ENCODE measurements at places on chromosomes 7 and 10.

DNA sequence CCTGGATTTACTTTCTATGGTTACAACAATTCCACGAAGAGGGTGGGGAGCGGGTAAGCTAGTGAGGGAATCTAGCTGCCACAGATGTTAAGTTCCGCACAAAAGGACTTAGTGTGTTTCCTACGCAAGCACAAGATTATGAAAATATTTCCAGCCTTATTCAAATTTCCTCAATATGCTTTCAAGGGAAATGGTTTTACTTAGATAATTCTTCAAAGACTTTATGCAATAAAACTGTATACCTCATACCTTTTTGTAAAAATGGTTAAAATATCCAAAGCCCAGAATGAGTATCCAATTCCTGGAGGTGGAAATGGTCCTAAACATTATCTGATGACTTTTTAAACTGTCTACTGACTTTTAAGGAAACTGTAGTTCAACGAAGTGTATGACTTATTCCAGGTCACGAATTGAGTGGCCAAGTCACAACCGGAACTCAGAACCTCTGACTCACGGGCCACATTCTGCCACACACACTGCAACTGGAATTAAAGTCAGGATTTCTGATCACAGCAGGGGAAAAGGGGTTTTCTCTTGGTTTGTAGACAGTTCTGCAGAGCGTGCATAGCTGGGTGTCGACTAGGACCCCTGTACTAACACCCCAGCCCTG lies 20.2 kb upstream of the INSIG1 start:
- DNase-seq, result no peak

DNA sequence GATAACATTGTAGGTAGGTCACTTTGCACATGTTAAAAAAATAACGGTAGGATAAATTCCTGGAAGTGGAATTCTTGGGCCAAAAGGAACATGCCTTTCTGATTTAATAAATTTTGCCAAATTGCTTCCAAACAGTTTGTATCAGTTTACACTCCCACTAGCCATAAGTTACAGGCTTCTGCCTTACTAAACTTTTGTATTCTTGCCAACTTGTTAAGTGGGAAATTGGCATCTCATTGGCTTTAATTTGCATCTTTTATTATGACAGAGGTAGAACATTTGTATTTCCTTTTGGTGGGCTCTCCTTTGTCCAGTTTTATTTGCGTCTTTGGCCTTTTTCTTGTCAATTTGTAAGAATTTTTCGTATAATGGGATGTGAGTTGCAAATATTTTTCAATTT lies 38.3 kb upstream of the FAM180A start:
- no peak for DNase-seq

DNA sequence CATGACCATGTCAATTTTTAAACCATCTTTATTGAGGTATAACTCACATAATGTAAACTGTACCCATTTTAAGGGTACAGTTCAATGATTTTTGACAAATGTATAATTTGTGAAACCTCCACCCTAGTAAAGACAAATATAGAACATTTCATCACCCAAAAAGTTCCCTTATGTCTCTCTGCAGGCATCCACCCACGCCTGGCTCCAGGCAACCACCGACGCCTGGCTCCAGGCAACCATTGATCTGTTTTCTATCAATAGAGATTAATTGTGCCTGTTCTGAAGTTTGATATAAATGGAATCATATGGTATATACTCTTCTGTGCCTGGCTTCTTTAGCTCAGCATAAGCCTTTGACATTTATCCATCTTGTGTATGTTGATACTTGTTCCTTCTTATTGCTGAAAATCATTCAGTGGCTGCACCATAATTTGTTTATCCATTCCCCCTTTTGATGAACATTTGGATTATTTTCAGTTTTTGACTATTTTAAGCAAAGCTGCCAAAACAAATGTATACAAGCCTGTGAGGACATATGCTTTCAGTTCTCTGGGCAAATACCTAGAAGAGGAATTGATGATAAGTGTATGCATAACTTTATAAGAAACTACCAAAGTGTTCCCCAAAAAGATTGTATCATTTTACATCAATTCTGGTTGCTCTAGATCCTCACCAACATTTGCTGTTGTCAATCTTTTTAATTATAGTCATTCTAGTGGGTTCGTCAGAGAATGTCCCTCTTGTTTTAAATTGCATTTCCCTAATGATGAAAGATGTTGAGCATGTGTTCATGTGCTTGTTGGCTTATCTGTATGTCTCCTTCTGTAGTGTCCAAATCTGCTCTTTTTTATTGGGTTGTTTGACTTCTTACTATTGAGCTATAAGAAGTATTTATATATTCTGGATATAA lies 55.7 kb upstream of the HECTD2 start:
- no peak for DNase-seq

GRCh38 chr7:147540743-147541142 lies 1049.8 kb upstream of the C7orf33 start:
- DNase-seq, result no peak

- no peak for DNase-seq
Measured at GRCh38 chr7:141567432-141567831, 16.2 kb downstream of the AGK start.

- DNase-seq, result no peak
Measured at GRCh38 chr7:155416646-155417380, 41.1 kb upstream of the EN2 start.

DNA sequence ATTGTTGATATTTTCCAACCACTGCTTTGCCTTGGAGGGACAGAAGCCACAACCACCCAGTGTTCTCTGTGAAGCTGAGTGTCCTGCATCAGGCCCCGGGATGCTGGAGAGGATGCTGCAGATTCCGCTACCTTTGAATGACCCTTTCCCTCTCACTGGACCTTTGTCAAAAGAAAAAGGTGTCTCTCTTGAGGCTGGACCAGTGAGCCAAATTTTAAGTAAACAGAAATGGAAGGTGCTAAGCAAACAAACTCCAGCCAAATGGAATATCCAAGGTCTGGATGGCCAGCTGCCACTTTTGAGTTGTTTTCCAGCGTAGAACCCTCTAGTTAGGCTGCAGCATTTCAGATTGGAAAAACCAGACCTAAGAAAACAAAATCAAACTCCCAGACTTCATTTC lies 145.5 kb downstream of the TRIL start:
- DNase-seq, result no peak

DNA sequence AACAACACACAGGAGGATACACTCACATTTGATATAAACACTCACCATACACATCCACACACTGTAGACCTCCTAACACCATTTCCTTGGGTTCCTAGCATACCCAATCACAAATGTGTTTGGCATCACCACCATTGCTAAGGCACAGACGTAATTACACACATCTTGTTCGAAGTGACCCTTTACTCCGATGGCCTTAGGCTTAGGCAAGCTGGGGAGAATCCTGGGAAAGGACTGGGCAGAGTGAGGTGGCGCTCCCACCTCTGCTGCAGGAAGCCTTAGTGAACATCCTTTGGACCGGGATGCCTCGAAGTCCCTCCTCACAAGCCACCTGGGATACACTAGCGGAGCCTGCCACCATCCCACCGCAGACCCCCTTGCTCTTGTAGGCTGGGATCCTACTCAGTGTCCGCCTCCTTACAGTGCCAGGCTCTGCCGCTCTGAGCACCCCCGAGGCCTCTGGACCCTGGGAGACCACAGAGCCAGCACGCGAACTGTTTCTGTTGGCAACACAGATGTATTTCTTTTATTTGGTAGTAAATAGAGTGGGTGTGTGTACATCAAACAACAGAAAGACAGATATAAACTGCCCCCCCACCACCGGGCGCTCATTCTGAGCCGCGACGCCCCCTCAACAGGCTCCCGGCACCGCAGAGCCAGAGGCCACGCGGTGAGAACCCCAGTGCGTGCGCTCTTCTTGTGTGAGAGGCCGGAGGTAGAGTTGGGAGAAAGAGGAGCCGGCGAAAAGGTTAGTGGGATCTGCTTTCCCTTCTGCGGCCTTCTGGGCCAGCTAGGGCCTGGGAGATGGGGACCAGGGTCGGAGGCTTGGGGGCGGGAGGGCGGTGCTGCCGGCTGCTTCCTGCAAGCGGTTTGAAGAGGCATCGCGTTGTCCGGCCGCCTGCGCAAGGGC lies 5.9 kb upstream of the HMX2 start:
- DNase-seq, result no peak

DNA sequence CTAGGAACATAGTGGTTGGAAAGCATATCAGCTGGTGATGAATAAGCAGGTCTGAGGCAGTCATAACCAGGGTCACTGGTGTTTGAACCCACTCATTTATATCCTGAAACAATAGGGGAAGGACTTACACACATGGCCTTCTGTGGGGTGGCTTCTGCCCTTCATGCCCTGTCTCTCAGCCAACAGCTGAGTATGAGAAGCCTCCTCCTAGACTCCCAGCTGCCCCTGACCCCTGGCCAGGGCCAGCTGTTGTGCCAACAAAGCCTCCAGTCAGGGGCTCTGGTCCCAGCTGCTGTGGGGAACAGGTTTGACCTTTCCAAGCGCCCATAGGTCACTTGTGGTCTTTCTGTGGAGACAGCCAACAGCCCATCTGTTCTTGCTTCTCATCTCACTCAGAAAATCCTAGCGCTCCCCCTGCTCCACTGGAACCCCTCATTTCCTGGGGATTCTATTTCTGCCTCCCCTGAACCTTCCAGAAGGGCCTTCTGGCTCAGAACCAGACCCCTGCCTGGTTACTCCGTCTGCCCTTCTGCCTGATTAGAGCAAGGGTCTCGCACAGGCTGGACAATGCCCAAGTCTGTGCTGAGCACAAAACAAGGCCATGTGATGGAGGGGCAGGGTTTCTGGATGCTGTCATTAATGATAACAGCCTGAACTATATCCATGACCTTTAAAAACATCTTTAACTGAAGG lies 9.7 kb upstream of the PURB start:
- no peak for DNase-seq

DNA sequence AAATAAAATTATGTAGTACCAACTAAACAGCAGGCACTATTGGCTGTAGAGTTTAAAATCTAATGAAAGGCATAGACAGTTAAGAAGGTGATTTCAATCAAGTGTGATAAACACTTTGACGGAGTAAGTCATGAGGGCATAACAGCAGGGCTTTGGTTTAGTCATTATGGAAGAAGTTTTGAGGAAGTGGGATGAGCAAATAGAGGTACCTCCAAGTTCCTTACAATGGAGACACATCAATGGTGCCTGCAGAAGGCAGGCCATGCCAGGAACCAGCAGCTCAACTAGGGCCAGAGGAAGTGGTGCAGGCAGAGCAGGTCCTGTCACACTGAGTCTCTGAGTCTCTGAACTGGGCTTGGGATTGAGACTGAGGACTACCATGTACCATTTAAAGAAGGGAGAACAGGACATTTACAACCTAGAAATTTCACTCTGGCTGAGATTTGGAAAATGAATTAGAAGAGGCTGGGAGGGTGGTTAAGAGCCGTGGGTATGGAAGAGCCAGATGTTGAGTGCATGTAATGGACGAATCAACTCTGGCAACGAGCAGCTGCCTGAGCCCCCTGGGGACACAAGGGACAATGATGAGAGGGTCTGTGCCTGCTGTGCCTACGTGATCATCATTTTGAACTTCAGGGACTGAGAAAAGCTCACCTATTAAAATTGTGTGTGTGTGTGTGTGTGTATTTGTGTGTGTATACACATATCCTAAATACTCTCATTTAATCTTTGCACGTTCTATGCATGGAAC lies 208.7 kb upstream of the POM121L12 start:
- DNase-seq, result no peak

GRCh38 chr10:124181656-124182055 lies 88.3 kb upstream of the CHST15 start:
- DNase-seq, result no peak

- DNase-seq, result no peak
Measured at GRCh38 chr7:145216866-145217265, 381.0 kb upstream of the TPK1 start.

DNA sequence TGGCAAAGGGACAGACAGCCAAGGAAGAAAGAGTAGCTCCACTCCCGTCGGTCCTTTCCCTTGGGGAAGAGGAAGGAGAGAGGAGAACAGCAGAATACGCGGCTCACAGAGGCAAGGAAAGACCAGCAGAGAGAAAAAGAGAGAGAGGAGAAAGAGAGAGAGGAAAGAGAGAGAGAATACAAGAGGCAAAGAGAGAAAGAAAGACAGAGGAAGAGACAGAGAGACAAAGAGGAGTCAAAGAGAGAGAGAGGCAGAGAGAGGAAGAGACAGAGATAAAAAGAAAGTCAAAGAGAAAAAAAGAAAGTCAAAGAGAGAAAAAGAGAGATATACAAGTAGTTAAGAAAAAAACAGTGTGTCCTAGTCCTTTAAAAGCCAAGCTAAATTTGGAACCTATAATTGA lies 23.4 kb upstream of the CHST3 start:
- no peak for DNase-seq

- DNase-seq, result no peak
Measured at GRCh38 chr10:5595095-5595494, 70.3 kb downstream of the CALML3 start.

- no peak for DNase-seq
Measured at GRCh38 chr10:23055424-23056185, 39.8 kb upstream of the MSRB2 start.

GRCh38 chr7:3712841-3713240 lies 411.8 kb downstream of the SDK1 start:
- no peak for DNase-seq

DNA sequence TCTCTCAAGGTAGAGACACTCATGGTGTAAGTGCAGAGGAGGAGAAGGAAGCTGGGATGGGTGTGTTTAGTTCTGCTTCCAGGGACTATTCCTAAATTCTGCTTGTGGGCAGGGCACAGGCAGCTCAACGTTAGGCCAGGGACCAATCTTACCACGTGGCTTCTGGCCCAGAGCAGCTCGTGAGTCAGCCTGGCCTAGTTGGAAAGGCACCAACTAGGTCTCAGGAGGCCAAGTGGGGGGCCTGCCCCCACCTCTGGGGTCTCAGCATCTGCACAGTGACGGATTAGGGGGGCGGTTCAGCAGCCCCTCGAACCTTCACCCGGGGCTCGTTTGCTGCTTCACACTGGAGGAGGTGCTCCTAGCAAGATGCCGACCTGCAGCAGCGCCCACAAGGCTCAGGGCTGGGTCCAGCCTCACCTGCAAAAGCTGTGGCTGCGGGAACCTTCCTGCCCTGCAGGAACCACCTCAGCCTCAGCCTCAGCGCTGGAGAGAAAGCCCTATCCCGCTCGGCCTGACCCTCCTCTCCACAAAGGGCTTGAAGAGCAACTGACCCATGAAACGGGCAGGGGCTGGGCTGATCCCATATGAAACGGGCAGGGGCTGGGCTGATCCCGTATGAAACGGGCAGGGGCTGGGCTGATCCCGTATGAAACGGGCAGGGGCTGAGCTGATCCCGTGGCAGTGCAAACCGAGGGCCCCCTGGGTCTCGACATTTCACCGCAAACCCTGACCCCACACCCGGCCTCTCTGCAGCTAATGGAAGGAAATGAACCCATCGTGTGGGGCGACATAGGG lies 447.4 kb downstream of the DNAJB6 start:
- no peak for DNase-seq

- no peak for DNase-seq
Measured at GRCh38 chr10:60521974-60522405, 132.3 kb upstream of the ANK3 start.

DNA sequence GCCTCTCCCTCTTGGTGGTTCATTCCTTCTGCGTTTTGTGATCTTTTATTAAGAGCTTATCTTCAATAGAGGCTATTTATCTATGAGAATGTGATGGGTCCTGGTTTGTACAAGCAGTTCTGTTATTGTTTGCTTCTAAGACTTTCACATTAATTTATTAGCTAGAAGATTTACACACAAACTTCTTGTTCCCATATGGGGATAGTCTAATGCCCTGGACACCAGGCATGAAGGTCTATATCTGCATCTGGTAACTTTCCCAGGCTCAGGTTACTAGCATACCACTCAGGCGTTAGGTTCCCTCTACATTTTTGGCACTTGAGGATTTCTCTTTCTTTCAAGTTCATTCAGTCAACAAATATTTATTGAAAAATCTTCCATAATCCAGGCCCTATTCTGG lies 7.7 kb downstream of the XPNPEP1 start:
- DNase-seq, result no peak

- DNase-seq, result no peak
Measured at GRCh38 chr10:132245056-132245455, 58.3 kb downstream of the DPYSL4 start.

All from natural killer cell treated with Interleukin-12 subunit alpha and Interleukin-12 subunit beta and Interleukin-15 and Interleukin-18, amount 100 ng/mL, for 72 hours (primary cell).